ENCODE measurements at places on chromosomes 16 and 17. TPM values are rescaled to one million over a fixed set of nuclear protein-coding genes. Genes with fewer than 3 reads are reported as not detected.

- DNase-seq: no peak
Measured at GRCh38 chr17:56521414-56522141, 71.9 kb upstream of the NOG start.

DNA sequence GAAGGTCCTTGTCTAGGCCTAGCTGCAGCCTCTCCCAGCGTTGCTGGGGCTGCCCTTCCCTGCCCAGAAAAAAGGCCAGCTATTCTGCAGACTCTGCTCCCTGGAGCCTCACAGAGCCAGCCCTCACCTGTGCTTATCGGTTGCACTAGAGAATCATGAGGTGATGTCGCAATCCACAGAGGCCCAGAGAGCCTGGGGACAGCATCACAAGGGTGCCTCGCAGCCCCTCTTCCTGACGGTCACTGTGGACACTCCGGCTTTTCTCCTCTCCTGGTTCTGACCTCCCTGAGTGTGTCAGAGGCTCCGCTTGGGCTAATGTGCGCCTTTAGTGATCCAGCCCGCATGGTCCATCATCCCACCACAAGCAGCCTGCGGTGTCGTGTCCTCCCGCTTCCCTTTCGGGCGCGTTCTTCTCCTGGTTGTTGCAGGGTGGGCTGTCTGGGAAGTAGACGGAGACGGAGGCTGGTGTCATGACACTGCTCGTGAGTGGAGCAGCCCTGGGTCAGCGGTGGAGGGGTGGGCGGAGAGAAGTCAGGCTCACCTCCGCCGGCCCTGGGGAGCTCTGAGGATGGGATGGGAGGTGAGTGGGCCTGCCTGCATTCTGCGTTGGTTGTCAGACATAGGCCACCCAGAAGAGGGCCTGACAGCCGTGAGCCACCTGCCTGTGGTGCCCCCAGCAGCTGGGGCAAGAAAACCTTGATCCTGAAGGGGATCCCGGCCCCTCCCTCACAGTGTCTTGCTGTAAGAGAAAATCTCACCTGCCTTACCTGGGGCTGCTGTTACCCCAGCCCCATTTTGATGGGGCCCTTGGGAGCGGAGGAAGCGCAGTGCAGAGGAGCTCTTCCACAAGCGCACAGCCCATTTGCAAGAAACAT, 165.9 kb upstream of the CHMP6 start:
- DNase-seq: no peak

GRCh38 chr16:76389126-76389525, 111.9 kb downstream of the CNTNAP4 start:
- DNase-seq: peak; percentile 1

DNA sequence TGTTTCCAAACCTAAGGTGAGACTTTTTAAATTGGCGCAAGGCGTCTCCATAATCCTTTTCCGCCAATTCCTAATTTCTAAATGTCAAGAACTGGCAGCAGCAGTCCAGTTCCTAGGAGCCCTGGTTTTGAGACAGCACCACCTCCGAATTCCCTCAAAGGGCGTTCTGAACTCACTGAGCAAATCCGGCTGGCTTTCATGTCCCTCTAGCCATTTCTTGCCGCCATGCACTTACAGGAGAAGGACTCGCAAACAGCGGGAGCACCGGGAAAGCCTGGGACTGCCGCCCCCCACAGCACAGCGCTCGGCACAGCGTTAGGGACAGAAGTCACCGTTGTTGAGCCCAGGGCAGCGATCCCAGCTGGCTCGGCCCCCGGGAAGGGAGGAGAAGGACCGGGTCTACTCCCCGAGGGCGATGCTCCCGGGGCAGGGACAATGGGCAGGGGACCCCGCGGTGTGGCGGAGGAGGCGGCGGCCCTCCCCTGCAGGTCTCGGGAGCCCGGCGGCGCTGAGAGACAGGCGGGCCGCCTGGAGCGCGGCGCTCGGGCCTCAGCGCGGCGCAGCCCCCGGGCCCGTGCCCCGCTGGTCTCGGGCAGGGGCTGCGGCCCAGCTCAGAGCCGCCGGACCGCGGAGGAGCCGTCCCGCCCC, 545 bp downstream of the ARHGAP17 start:
- DNase-seq: peak; percentile 44

GRCh38 chr17:78020717-78021108, 62.2 kb downstream of the TNRC6C start:
- no peak for DNase-seq

DNA sequence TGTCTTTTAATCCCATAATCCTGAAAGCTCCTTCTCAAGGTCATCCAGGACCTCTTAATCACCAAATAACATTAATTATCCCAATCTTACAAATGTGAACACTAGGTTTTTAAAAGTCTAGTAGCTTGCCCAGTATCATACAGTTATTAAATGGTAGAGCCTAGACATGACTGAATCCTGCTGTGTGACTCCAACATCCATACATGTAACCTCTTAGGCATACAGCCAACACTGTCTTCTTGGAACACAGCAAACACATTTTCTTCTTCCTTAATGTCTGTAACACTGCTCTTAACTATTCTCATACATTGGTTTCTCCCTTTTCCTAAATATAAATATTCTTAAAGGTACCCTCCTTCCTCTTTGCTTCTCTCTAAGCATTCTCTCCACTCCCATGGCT, 13.7 kb downstream of the BRIP1 start:
- DNase-seq: no peak

- DNase-seq: no peak
Measured at GRCh38 chr16:9256196-9256595, 164.8 kb downstream of the HAPSTR1 start.

GRCh38 chr17:2881295-2881694, 85.1 kb downstream of the RAP1GAP2 start:
- DNase-seq: no peak

DNA sequence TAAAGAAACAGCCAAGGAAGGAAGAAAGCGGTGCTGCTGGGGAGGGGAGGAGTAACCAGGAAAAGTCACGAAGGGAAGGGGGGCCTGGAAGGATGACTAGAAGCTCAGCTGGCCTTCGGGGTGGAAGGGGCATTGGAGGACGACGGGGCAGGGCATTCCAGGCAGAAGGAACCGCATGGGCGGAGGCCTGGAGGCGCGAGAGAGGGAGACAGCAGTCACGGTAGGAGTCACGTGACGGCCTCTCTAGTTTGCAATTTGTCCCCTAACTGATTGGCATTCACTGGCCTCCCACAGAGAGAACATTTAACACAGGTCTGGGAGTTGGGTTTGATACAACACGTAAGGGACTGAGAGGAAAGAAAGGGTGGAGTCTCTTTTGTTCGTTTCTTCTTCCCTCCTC, 63.9 kb downstream of the RTN4RL1 start:
- no peak for DNase-seq

The CDH8 gene
- total RNA-seq: 13.2 TPM

The NGFR gene
- total RNA-seq: 0.64 TPM

All from astrocyte (in vitro differentiated cells and primary cell).